ENCODE measurements at places on chromosomes 2 and 18. TPM values are rescaled to one million over a fixed set of nuclear protein-coding genes. Genes with fewer than 3 reads are reported as not detected.

DNA sequence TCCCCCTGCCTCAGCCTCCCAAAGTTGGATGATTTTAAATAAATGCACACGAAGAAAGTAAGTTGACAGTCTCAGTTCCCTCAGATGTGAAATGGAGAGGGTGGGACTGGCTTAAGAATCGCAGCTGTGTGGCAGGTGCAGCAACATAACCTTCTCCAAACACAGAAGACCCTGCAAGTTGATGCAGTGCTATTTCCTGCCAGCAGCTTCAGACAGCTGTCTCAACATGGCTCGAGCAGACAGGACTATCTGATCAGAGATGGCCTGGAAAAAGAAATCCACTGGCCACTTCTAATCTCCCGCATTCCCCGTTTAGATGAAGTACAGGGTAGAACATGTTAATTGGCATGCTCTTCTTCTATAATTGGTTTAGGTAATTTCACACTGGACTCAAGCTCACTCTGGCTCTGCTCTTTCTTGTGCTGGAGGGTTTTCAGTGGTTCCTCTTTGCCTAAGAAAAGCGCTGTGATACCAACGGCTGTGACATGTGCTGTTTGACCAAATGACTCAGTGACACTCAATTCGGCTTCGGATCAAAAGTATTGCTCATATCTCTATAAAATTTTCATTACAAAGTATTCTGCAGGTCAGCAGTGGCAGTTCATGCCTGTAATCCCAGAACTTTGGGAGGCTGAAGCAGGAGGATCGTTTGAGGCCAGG, 40.2 kb downstream of the MYOM1 start:
- no peak for DNase-seq

GRCh38 chr2:234981197-234982095, 29.6 kb downstream of the SH3BP4 start:
- DNase-seq: no peak

DNA sequence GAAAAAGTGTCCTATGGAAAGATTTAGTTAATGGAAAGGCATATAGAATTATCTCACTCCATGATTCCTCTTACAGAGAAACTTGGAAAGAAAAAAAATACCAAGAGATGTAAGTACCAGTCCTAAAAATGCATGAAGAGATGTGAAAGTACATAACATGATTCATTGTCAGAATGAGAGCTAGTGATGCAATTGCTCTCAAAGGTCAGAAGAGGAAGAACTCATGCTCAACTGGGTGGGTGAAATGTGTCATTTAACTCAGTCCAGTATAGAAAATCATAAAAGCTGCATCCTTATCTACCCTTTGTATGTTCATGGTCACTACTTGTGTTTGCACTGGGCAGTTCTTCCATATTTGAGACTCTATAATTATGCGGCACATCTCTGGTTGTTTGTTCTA, 300.0 kb upstream of the PIK3C3 start:
- no peak for DNase-seq

The TMEM178A gene
- total RNA-seq: 3.2 TPM

- no peak for DNase-seq
These were observed 362.8 kb downstream of the DCDC2C start for GRCh38 chr2:4066217-4066616.

The KANSL1L gene
- 34.4 TPM for total RNA-seq

DNA sequence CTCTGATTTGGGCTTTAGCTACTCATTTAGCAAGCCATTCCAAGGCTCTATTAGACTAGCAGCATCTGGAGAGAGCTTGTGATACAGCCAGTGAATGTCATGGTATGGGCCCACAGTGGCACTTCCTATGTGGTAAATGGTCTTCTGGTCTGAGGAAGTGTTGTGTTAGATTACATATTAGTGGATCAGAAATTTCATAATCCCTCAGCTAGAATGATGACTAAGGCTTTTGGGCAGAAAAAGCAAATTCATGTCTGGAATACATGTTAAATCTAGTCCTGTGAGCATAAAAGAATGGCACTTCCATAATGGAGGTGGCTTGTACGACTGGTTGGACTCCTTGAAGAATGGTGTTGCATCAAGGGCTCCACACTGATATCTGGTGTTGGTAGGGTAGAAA, 436.8 kb upstream of the CWC22 start:
- no peak for DNase-seq

GRCh38 chr2:20304411-20304810, 46.2 kb downstream of the PUM2 start:
- no peak for DNase-seq

- DNase-seq: no peak
These were observed 35.5 kb downstream of the IL1R2 start for GRCh38 chr2:102027036-102027980.
